ENCODE measurements at places on chromosomes 4 and X.

GRCh38 chr4:16157609-16158503 lies 68.4 kb downstream of the TAPT1 start:
- no peak for DNase-seq

GRCh38 chr4:183164963-183165362 lies 65.9 kb downstream of the WWC2 start:
- no peak for DNase-seq

DNA sequence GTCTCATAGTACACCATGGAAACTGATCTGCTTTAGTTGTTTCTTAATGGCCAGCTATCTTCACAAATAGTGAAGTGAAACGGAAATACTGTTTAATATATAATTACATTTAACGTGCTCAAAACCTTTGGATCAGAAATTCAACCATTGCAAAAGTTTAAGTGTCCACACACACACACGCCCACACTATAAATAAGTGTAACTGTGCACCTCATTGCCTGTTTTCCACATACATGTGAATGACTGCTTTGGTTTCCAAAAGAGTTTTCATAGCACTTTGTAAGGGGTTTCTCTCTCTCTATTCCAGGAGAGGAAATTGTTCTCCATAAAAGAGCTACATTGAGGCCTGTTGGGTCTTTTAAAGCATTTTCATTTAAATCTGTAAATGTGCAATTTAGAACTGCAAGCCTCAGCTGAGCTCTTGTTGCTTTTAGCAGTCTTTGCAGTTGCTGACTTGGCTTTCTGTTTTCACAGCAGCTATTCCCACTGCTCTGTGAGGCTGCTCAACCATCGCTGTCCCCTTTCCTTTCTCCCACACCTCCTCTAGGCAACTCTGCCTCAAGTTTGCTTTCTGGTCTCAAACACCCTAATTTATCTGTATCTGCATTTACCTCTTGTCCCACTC lies 94.5 kb downstream of the RAPGEF2 start:
- DNase-seq, result no peak

GRCh38 chr4:110042545-110043517 lies 130.1 kb downstream of the EGF start:
- no peak for DNase-seq

- no peak for DNase-seq
Measured at GRCh38 chr4:37964734-37965457, 4.7 kb downstream of the PTTG2 start.

GRCh38 chr4:53355930-53356521 lies 9.8 kb downstream of the SCFD2 start:
- no peak for DNase-seq

DNA sequence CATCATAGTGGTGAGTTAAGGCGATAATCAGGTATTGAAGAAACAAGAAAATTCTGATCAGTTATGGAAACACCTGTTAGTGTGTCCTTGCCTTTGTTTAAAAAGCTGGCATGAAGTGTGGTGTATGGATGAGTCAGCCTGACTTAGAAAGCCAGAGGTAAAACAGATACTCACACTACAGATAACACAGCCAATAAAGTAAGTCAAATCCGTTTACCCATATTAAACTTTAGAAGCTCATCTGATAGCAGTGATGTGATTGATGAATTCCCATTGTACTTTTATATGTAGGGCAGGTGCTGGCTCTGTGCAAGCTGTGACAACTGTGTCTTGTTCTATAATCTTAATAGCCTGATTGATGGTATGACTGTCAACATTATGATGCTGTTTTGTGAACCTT lies 1392.7 kb upstream of the IGFBP7 start:
- no peak for DNase-seq

DNA sequence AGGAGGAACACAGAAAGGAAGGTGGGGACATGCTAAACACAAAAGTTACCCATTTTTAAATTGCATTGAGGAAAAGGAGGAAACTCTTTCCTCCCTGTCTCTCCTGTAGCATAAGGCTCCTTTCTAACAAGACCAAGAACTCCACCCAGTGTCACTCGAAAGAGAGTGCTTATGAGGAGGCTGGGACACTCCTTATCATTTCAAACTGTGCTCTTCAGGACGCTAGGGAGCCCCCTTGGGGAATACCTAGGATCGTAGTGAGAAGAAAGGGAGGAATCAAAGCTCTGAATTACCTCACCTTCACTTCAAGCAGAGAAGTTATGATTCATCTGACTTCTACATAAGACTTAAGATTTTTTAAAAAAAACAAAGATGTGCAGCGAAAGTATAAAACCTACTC lies 65.5 kb downstream of the F9 start:
- DNase-seq, result no peak

GRCh38 chr4:72558655-72559054 lies 10.4 kb downstream of the ADAMTS3 start:
- DNase-seq, result no peak

GRCh38 chr4:148094149-148094548 lies 348.1 kb downstream of the NR3C2 start:
- no peak for DNase-seq

DNA sequence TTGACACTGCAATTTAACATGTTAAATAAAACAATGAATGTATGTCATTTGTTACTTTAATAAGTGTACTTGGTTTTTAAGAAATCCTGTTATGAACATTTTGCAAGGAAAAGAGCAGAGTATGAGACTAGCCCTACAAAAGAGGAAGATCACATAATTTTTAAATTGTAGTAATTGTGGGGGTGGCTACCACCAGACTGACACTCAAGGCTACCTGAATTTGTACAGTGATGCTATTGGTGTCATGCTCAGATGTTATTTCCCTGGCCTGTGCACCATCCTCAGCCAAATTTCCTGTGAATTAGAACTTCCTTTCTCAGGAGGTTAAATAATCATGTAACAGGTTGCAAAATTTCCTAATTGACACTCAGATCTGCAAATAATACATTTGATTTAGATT lies 157.5 kb downstream of the BANK1 start:
- no peak for DNase-seq

DNA sequence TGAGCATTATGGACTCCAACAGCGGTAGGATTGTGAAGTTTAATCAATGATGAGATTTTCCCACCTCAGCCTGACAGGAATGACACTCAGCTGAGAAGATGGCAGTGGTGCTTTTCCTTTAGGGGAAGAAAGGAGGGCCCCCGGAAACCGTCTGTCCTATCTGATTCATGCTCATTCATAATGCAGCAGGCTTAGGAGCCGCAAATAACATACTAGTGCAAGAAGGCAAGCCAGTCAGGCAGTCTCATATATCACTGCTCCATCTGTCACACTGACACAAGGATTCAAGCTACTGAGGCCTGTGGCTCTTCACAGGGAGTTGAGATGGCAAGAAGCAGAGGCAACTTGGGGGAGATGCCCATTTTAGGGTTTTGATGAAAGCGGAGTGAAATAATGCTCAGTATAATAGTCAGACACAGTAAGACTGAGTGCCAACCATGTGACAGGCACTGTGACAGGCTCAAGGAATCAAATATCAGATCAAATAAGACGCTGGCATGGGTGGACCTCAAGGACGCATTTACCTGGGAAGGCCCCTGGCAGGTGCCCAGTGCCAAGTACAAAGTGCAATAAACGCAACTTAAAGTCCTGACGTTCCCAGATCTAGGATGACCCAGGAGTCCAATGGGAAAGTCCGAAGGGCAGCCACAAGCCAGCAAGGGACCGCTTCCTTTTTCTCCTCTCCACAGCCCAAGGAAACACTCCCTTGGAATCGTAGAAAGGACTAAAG lies 63.4 kb downstream of the FHDC1 start:
- DNase-seq, result no peak

DNA sequence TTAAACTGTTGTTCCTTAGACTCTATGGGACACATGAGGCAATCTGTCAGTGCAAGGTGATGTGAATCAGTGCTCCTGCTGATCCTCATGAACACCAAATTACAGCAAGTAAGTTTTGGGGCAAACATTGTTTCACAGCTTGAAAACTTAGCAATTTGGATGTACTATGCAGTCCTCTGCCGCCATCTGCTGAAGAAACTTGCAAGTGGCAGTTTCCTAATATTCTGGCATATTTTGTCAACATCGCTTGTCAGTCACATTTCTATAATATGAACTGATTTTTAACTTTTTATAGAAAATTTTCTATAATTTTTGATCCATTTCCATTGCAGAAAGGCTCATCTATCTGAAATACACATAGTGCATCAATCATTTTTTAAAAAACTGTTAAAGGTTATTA lies 56.3 kb downstream of the ZAR1 start:
- peak; percentile 51 for DNase-seq

DNA sequence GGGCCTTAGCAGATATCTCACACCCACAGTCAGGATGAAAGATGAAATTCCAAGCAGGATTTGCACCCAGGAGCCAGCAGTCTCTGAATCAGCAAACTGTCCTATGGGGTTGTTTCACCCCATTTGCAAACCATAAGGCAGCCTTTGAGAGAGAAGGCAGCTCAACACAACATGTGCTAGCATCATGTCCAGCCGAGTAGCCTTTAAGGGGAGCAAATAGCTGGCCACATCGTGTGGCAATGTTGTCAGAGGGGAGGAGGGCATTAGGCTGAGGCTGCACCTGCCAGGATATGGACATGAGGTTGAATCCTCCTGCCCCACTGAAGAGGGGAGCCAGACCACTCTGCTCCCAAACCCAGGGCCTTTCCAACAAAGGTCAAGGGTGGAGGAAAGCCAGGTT lies 20.6 kb upstream of the PJA1 start:
- DNase-seq, result no peak

DNA sequence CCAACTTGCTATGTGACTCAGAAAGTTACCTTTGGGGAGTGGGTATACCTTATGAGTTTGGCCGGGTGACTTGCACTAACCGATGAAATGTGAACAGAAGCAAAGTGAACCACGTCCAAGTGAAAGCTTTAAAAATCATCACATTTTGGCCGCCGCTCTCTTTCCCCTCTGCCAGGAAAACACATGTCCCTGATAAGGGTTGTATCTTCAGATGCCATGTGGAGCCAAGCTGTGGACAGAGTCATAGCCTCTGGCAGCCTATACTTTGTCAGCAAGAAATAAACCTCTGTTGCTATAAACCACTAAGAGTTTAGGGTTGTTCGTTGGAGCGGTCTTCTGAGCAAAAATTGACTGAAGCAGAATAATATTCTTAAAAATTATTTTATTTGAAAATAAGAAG lies 92.3 kb downstream of the PRDM5 start:
- DNase-seq, result no peak

- no peak for DNase-seq
Measured at GRCh38 chr4:106854569-106855351, 181.4 kb downstream of the DKK2 start.

DNA sequence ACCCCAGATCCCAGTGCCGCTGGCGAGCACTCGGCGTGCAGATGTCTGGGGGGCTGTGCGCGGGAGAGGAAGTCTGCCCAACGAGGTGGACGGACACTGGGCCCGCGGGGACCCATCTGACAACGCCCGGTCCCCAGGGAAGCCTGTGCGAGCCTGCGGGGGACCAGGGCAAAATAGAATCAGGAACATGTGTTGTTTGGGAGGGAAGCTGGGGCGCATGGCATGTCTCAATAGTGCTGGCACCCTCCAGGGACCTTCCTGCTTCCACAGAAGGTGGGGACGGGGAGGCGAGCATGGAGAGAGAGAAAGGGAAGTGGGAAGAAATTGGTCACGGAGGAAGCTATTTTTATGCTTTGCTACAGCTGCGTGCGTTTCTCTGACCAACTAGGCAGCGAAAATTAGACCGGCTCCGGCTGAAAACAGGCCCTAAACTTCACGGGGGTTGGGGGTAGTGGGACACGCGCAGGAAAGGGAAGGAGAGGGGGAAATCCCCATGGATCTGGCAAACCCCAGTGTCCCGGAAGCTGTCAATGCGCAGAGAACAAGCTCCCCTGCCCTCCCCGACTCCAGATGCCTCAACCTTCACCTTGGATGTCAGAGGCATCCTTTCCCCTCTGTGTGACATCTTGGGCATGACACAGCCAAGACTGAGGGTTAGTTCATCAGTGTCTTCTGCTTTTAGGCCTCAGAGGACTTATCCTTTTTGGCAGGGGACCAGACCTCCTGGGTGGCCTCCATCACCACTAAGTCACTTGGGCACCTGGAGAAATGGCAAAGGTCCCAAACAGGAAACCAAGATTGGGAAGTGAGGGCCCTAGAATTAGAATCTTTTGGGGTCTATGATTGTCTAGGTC lies 169.8 kb upstream of the BCOR start:
- DNase-seq, result no peak

DNA sequence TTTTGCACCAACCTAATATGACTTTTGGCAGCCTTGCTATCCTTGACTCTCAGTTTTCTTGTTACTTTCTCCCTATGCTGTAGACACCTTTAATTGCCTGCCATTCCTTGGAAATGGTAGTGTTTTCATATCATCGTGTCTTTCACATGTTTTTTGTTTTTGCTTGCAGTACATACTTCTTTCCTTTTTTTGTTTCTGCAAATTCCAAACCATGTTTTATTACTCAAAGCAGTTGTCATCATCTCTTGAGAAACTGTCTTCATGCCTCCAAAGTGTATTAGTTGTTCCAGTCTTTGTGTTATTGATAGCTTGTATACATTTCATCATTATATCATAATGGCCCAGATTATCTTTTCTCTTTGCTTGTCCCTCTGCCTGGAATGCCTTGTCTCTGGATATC lies 57.1 kb downstream of the PDLIM5 start:
- DNase-seq, result no peak

DNA sequence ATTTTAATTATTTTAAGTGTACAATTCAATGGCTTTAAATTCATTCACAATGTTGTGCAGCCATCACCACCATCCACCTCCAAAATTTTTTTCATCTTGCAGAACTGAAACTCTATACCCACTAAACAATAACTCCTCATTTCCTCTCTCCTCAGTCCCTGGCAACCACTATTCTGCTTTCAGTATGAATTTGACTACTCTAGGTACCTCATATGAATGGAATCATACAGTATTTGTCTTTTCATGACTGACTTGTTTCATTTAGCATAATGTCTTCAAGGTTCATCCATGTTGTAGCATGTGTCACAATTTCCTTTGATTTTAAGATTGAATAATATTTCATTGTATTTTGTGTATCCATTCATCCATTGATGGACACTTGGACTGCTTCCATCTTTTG lies 46.9 kb downstream of the KIF4A start:
- DNase-seq, result peak; percentile 38

GRCh38 chr4:25532591-25532990 lies 123.1 kb upstream of the SLC34A2 start:
- no peak for DNase-seq

GRCh38 chr4:139966383-139966782 lies 187.6 kb downstream of the MAML3 start:
- no peak for DNase-seq

GRCh38 chr4:90537491-90537890 lies 410.3 kb downstream of the CCSER1 start:
- no peak for DNase-seq

All from activated CD8-positive, alpha-beta memory T cell treated with anti-CD3 and anti-CD28 coated beads, Interleukin-2, amount 10 ng/mL, durations not matched to agents 7 days and 5 days (primary cell).